ENCODE measurements at places on chromosomes 16 and 17. TPM values are rescaled to one million over a fixed set of nuclear protein-coding genes. Genes with fewer than 3 reads are reported as not detected.

CDYL2 gene
- 3.2 TPM for total RNA-seq

- H3K36me3 ChIP-seq = no peaks in the 10 kb centered on the region
- no peaks in the 10 kb centered on the region for H3K4me1 ChIP-seq
- H3K27ac ChIP-seq = no peak overlapping the region
- peaks cover 12% of the 10 kb centered on the region for H3K27me3 ChIP-seq
- DNase-seq = no peak
Observed at GRCh38 chr17:76946772-76947135, 78.5 kb downstream of the MGAT5B start.

GRCh38 chr16:89150090-89150835 lies 21.3 kb upstream of the CDH15 start:
- peaks cover 11% of the 10 kb centered on the region for H3K4me1 ChIP-seq
- H3K27ac ChIP-seq = no peak overlapping the region
- no peak overlapping the region for H3K4me3 ChIP-seq
- H3K36me3 ChIP-seq = peaks cover 33% of the 10 kb centered on the region
- no peak for DNase-seq

GRCh38 chr17:3907483-3908216 lies 8.6 kb downstream of the P2RX1 start:
- no peak for DNase-seq
- H3K36me3 ChIP-seq = no peaks in the 10 kb centered on the region
- peaks cover 12% of the 10 kb centered on the region for H3K4me1 ChIP-seq
- no peaks in the 10 kb centered on the region for H3K27me3 ChIP-seq
- no peak overlapping the region for H3K4me3 ChIP-seq

DNA sequence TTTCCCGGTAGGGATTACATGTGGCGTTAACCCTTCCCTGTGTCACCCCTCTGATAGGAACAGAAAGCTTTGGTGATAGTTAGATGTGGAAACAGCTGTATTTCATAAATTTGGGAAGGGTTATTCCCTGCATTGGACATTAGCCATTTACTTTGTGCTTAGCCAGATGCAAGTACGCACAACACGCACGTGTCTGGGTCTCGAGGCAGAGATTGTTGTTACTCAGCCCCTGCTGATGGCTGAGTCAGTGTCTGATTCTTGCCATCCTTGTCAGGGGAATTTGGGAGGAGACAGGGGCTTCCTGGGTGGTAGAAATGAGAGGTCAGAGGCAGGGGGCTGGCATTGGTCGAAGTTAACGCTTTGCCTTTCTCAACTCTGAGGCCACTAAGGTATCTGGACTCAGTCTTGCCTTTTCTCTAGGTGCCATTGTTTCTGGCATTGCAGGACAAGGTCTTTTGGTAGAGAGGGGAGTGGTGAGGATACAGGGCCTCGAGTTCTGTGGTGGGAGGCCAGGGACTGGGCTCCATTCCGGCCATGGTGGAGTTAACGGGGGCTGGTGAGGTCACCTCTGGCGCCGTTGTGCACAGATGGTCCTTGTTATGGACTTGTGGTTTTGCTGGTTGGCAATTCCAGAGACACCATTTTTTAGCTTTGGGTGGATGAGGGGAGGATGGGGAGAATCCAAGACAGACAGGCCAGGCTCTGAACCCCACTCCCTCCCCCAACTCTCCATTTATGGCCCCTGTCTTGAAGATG lies 8.2 kb downstream of the MMP2 start:
- H3K27me3 ChIP-seq = no peaks in the 10 kb centered on the region
- no peak overlapping the region for H3K4me3 ChIP-seq

- H3K4me1 ChIP-seq = peaks cover 11% of the 10 kb centered on the region
- H3K27me3 ChIP-seq = peaks cover 7% of the 10 kb centered on the region
- DNase-seq = no peak
- H3K27ac ChIP-seq = no peak overlapping the region
- no peaks in the 10 kb centered on the region for H3K36me3 ChIP-seq
- H3K4me3 ChIP-seq = peak overlapping the region; percentile 0
Observed at GRCh38 chr17:15947271-15947670, 2.3 kb downstream of the ADORA2B start.

IQCK gene
- total RNA-seq = 11.7 TPM

GRCh38 chr17:67712375-67712774 lies 5.4 kb upstream of the NOL11 start:
- H3K4me1 ChIP-seq = peaks cover 3% of the 10 kb centered on the region
- H3K27ac ChIP-seq = no peak overlapping the region
- H3K27me3 ChIP-seq = no peaks in the 10 kb centered on the region
- no peaks in the 10 kb centered on the region for H3K36me3 ChIP-seq
- DNase-seq = no peak

GRCh38 chr17:72379516-72379915 lies 258.7 kb downstream of the SOX9 start:
- no peaks in the 10 kb centered on the region for H3K27me3 ChIP-seq
- H3K27ac ChIP-seq = no peak overlapping the region
- DNase-seq = no peak
- H3K4me3 ChIP-seq = no peak overlapping the region

FAM20A gene
- 8.9 TPM for total RNA-seq

GRCh38 chr16:50257876-50258275 lies 8.5 kb upstream of the ADCY7 start:
- no peak overlapping the region for H3K4me3 ChIP-seq
- H3K27me3 ChIP-seq = no peaks in the 10 kb centered on the region
- no peaks in the 10 kb centered on the region for H3K36me3 ChIP-seq
- H3K27ac ChIP-seq = no peak overlapping the region

- H3K27me3 ChIP-seq = no peaks in the 10 kb centered on the region
- H3K4me1 ChIP-seq = no peaks in the 10 kb centered on the region
- H3K27ac ChIP-seq = no peak overlapping the region
- no peaks in the 10 kb centered on the region for H3K36me3 ChIP-seq
Observed at GRCh38 chr16:12405089-12405488, 398.6 kb downstream of the CPPED1 start.

GRCh38 chr17:67469208-67469980 lies 92.3 kb downstream of the PITPNC1 start:
- peak overlapping the region; percentile 81 for H3K27ac ChIP-seq
- no peak overlapping the region for H3K4me3 ChIP-seq
- H3K36me3 ChIP-seq = no peaks in the 10 kb centered on the region

CACNG3 gene
- not detected for total RNA-seq

DNA sequence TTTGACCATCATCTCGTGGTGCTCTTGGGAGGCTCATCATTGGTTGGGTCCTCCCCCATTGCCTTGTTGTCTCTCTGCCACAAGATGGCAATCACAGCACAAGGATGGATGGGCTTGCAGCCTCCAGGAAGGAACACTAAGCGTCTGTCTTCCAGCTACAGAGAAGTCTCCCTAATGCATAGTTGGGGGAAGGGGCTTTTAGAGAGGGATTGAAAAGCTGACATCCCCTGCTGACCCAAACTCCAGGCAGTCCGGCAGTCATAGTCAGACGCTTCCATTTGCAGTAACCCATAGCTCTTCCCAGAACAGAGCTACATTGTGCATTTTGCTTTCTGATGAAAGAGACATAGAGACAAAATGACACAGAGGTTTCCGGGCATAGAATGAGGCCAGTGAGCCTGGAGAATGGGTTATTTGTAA lies 111.4 kb downstream of the UTP18 start:
- no peaks in the 10 kb centered on the region for H3K4me1 ChIP-seq
- no peak for DNase-seq
- peaks cover 5% of the 10 kb centered on the region for H3K27me3 ChIP-seq
- H3K36me3 ChIP-seq = no peaks in the 10 kb centered on the region
- no peak overlapping the region for H3K27ac ChIP-seq

- H3K27me3 ChIP-seq = no peaks in the 10 kb centered on the region
- H3K36me3 ChIP-seq = no peaks in the 10 kb centered on the region
- H3K4me3 ChIP-seq = no peak overlapping the region
- H3K27ac ChIP-seq = no peak overlapping the region
- no peaks in the 10 kb centered on the region for H3K4me1 ChIP-seq
Observed at GRCh38 chr17:31299624-31300023, 2.6 kb upstream of the OMG start.

TP53TG3F gene
- 0.31 TPM for total RNA-seq

DNA sequence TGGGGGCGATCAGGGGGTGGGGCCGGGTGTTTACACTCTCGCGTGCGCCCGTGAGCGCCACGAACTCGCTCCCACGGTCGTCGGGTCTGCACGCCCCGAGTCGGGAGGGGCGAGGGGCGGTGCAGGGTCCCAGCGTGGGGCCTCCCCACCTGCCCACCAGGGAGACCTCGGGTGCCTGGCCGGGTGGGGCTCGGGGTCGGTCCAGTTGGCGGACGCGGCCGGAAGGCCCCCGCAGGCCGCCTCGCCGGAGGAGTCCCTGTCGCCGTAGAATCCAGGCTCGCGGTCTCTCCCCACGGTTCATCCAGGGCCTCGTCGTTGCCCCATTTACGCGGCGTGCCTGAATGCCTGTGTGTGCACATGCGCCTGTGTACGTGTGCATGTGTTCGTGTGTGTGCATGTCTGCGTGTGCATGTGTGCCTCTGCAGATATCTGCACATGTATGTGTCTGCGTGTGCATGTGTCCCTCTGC lies 510 bp upstream of the RAB40B start:
- H3K36me3 ChIP-seq = no peaks in the 10 kb centered on the region
- no peaks in the 10 kb centered on the region for H3K27me3 ChIP-seq
- peaks cover 12% of the 10 kb centered on the region for H3K4me1 ChIP-seq
- H3K27ac ChIP-seq = peak overlapping the region; percentile 51

CMTM4 gene
- 12.2 TPM for total RNA-seq

DNA sequence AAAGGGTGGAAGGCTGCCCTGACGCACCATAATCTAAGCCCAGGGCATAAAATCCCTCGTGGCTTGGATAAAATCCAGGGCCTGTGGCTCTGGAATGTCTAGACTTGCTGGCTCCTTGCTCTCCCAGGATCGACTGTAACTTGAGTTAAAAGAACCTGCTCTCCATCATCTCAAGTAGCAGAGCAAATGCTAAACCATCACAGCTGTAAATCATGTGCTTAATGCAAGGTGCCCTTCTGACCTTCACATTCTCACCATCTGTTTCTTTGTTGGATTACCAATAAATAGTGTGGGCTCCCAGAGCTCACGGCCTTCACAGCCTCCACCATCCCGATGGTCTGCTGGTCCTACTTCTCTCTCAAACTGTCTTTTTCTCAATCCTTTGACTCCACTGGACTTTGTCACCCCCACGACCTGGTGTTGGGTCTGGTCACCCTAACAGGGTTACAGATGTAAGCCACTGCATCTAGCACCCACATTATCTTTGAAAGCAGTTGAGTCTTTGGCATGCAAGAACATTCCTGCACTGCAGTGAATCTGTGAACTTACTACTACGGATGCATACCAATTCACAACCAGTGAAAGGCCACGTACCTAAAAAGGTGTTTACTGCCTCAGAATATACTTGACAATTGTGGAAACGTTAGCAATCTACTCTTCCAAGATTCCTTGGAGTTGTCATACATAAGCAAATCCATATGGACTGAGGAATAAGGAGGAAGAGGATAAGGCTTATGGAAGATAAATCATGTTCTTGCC lies 15.3 kb downstream of the RSL1D1 start:
- no peak overlapping the region for H3K4me3 ChIP-seq
- peaks cover 50% of the 10 kb centered on the region for H3K36me3 ChIP-seq
- no peak for DNase-seq
- no peaks in the 10 kb centered on the region for H3K4me1 ChIP-seq
- H3K27ac ChIP-seq = no peak overlapping the region
- no peaks in the 10 kb centered on the region for H3K27me3 ChIP-seq

MARF1 gene
- total RNA-seq = 39.1 TPM

- no peak overlapping the region for H3K27ac ChIP-seq
- no peak for DNase-seq
- no peak overlapping the region for H3K4me3 ChIP-seq
- no peaks in the 10 kb centered on the region for H3K27me3 ChIP-seq
- H3K36me3 ChIP-seq = peaks cover 94% of the 10 kb centered on the region
- no peaks in the 10 kb centered on the region for H3K4me1 ChIP-seq
Observed at GRCh38 chr16:30112197-30113030, 923 bp downstream of the GDPD3 start.

SPN gene
- 1.7 TPM for total RNA-seq

GRCh38 chr16:55256412-55257016 lies 67.5 kb upstream of the IRX6 start:
- no peak overlapping the region for H3K4me3 ChIP-seq
- DNase-seq = no peak
- H3K36me3 ChIP-seq = no peaks in the 10 kb centered on the region
- H3K27me3 ChIP-seq = peaks cover 7% of the 10 kb centered on the region

DNA sequence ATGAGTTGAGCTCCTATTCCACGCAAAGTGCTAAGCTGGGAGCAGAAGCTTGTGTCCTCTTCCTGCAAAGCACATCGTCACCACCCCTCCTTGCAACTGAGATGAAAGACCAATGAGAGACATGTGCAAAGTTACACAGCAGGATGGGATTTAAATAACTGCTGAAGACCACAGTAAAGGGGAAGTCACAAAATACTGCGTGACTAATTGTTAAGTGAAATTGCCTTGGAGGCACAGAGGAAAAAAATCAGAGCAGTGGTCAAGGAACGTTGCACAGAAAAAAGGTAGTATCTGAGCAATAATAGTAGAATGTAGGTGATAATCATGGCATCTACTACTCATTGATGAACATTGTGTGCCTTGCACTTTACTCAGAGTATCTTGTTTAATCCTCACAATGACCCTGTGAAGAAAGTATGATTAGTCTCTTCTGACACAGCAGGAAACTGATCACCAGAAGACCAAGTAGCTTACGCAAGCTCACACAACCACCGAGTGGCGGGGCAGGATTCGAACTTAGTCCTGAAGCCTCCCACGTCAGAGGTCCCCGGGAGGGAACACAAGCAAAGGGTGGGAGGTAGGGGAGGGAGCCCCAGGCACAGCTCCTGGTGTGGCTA lies 15.4 kb upstream of the MYO18A start:
- H3K36me3 ChIP-seq = no peaks in the 10 kb centered on the region
- no peak for DNase-seq
- no peak overlapping the region for H3K27ac ChIP-seq
- no peaks in the 10 kb centered on the region for H3K27me3 ChIP-seq

CHST4 gene
- not detected for total RNA-seq

GRCh38 chr16:82748026-82748425 lies 121.3 kb downstream of the CDH13 start:
- peak; percentile 57 for DNase-seq
- H3K27ac ChIP-seq = peak overlapping the region; percentile 17
- peaks cover 25% of the 10 kb centered on the region for H3K4me1 ChIP-seq
- H3K36me3 ChIP-seq = no peaks in the 10 kb centered on the region
- no peak overlapping the region for H3K4me3 ChIP-seq
- H3K27me3 ChIP-seq = no peaks in the 10 kb centered on the region

Measured in heart right ventricle (tissue), 16 donors.